ENCODE measurements at places on chromosomes 3 and 15. TPM values are rescaled to one million over a fixed set of nuclear protein-coding genes. Genes with fewer than 3 reads are reported as not detected.

The CEP63 gene
- total RNA-seq, result 33.6 TPM

The UBL7 gene
- 55.1 TPM for total RNA-seq

The ROBO2 gene
- not detected for total RNA-seq

The ACKR4 gene
- not detected for total RNA-seq

The GOLGA6L6 gene
- total RNA-seq, result not detected

The TMIE gene
- total RNA-seq, result 1.5 TPM

The SAMD7 gene
- total RNA-seq, result not detected

The STRIT1 gene
- total RNA-seq, result not detected

The CHCHD6 gene
- 15.5 TPM for total RNA-seq

The CISH gene
- 242 TPM for total RNA-seq

The NCBP2 gene
- 71.4 TPM for total RNA-seq

The STAC gene
- not detected for total RNA-seq

The GOLGA8J gene
- total RNA-seq, result not detected

The KCNMB3 gene
- total RNA-seq, result 0.46 TPM

The SNX22 gene
- 0.60 TPM for total RNA-seq

The CPLX3 gene
- 0.17 TPM for total RNA-seq

The HYAL1 gene
- 0.19 TPM for total RNA-seq

The AADACL2 gene
- not detected for total RNA-seq

The PTPRG gene
- 1.3 TPM for total RNA-seq

The ZPLD1 gene
- total RNA-seq, result 0.32 TPM

The SEMA5B gene
- total RNA-seq, result not detected

The RABL3 gene
- 26.9 TPM for total RNA-seq

The NECTIN3 gene
- total RNA-seq, result 9.1 TPM

The CTXN2 gene
- total RNA-seq, result not detected

The STARD9 gene
- 5.1 TPM for total RNA-seq

The HTR3E gene
- total RNA-seq, result not detected

The LRRC15 gene
- not detected for total RNA-seq

The UBR1 gene
- 37.5 TPM for total RNA-seq

The PATL2 gene
- total RNA-seq, result 52.9 TPM

The RSRC1 gene
- total RNA-seq, result 45.8 TPM

The EIF4E3 gene
- total RNA-seq, result 70.1 TPM

The ADAMTS17 gene
- total RNA-seq, result 2.4 TPM

The IQCF5 gene
- not detected for total RNA-seq

The MUC20 gene
- total RNA-seq, result 3.4 TPM

The FOXL2NB gene
- total RNA-seq, result not detected

The CRYGS gene
- total RNA-seq, result 7.1 TPM

The MYL3 gene
- total RNA-seq, result not detected

The IRAK2 gene
- 11.8 TPM for total RNA-seq

The GOLGA6L10 gene
- total RNA-seq, result 2.6 TPM

The RBPMS2 gene
- not detected for total RNA-seq

The ADAM10 gene
- total RNA-seq, result 96.5 TPM

The P2RY1 gene
- total RNA-seq, result 2.4 TPM

The SPESP1 gene
- total RNA-seq, result 2.0 TPM

The VIPR1 gene
- total RNA-seq, result 5.6 TPM

The C3orf80 gene
- total RNA-seq, result 0.10 TPM

The P2RY12 gene
- total RNA-seq, result not detected

The GXYLT2 gene
- 0.23 TPM for total RNA-seq
